ENCODE measurements at places on chromosomes 6 and 20.

DNA sequence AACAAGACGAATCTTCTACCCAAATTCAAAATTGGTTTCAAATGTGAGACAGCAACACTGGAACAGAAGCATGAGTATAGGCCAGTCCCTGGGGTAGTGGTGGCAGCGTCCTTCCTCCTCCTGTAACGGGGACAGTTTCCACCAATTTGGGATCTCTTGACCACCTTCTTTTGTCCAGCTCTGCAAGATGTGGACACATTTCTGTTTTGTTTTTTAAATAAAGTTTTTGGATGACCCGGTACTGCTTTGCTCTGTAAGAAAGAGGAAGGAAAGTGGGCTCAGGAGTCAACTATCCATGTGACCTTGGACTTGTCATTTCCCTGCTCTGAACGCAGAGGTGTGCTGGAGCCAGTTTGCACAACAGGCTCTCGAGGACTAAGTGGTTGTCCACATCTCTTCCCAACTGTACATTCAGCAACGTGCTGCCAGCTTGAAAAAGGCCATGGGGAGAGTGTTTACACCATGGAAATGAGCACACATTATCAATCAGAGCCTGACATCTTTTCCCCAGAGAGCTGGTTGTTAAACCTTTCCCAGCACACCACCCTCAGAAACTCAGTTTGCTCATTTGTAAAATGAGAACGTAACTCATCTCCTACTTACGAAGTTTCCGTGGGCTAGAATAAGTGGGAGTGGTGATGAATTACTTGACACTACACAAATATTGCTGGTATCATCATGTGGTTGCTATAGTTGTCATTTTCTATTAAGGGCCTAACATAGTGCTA lies 66.5 kb downstream of the ADTRP start:
- DNase-seq: no peak

GRCh38 chr6:13038315-13038714 lies 290.0 kb downstream of the TBC1D7 start:
- DNase-seq: no peak

GRCh38 chr6:14726816-14727493 lies 518.9 kb upstream of the JARID2 start:
- DNase-seq: no peak

DNA sequence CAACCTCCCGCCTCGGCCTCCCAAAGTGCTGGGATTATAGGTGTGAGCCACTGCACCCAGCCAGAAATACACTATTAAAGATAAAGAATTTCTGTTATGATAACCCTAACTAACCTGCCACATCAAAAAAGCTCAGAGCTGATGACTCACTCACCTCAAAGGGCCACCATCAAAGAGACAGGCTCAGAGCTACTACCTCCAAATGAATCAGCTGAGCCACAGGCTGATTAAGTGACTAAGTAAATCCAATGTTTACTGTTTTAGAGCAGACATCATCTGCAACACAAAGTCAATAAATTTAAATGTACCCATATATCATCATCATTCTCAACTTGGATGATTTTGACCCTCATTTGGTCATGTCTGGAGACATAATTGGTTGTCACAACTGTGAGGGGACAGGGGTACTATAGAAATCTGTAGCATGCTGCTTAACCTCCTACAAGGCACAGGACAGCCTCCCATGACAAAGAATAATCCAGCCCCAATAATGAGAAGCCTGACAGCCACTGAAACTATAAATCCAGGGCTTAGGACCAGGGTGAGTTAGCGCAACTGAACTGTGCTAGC lies 106.5 kb downstream of the ATP9A start:
- DNase-seq: no peak
